Fibroblast of skin of scalp (primary cell): ENCODE measurements at places on chromosomes 7 and 10.

GRCh38 chr7:99221866-99222265, 14.0 kb upstream of the KPNA7 start:
- DNase-seq: no peak

- DNase-seq: peak; percentile 37
These were observed 796 bp downstream of the CDK14 start for GRCh38 chr7:90596671-90597562.

DNA sequence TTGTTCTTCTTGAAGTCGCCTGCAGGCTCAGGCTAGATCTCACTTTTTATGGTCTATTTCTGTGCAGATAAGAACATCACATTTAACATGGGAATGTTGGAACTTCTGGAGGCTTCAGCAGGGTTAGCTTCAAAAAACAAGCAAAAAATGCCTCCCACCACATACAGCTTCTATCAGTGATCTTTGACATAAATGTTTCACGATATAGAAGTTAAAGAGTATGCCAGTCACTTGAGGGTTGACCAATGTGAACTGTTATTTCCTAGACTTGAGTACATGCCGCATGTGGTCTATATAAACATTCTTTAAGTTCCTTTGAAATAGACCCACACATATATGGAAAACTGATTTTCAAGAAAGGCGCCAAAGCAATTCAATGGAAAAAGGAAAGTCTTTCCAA, 219.2 kb upstream of the KLF14 start:
- peak; percentile 82 for DNase-seq

GRCh38 chr10:4567637-4568036, 258.4 kb upstream of the AKR1E2 start:
- DNase-seq: no peak

DNA sequence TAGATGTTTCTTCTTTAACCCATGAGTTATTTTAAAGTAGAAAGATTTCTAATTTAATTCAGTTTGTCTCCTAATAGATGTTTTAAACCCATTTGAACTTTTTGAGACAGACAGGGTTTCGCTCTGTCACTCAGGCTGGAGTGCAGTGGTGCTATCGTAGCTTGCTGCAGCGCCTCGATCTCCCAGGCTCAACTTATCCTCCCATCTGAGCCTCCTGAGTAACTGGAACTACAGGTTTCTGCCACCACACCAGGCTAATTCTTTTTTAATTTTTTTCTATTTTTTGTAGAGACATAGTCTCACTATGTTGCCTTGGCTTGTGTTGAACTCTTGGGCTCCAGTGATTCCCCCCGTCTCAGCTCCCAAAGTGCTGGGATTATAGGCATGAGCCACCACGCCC, 53.0 kb upstream of the RAB18 start:
- DNase-seq: no peak

DNA sequence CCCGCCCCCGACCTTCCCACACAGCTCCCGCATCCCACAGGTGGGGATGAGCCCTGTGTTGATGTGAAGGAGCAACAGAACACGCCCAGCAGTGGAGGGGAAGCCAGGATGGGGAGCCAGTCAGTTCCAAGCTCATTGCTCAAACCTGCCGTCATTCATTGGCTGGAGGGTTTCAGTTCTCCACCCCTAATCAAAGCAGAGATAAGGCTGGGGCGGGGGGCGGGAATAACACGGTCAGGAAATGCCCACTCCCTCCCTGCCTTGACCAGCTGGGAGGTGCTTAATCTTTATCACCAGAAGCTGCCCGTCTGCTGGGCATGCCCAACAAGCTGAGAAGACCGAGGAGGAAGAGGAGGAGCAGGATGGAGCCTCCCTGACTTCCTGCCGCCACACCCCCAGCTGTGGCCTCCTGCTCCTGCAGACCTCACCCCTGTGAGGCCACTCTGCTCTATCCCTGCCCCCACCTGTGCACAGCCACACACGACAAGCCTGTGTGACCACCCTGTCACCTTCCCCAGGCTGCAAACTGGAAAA, 265.1 kb downstream of the ZEB1 start:
- no peak for DNase-seq

DNA sequence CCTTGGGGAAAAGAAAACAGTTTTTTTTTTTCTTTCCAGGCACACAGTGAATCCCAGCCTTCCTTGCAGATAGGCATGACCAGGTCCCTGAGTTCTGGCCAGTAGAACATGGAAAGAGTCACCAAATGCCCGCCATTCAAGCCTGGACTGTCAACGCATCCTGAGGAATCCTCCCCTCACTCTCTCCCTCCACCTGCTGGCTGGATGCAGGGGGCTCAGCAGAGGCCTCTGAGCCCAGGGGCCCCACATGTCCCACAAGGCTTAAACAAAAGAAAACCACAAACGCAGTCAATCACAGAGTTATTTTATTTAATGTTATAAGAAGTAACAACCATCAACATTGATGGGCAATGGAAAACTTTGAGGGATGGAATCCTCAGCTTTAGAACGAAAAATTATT, 93.1 kb downstream of the JCAD start:
- DNase-seq: no peak

DNA sequence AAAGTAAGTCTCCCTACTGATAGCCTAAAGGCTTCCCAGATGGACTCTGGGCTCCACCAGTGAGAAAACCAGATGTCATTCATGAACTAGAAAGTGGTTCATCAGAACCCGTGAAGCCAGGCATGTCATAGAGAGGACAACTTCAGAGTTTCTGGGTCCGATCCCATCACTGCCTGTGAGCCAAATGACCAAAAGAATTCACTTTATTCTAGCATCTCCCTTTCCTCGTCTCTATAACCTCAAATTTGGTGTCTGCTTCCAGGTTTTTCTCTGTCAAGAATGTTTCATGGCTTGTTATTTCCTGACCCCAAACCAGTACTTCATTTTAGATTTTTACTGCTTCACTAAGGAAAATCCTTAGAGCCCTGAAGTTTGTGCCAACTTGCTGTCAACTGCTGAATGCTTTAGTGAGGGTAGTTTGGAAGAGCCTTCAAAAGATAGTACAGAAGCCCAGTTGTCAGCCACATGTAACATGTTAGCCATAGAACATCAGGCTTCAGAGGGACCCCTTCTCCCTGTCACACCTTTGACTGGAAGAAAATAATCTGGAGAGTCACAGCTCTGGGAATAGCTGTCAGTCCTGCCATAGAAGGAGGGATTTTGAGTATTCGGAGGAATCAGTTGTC, 34.0 kb downstream of the ITGB8 start:
- no peak for DNase-seq

- DNase-seq: no peak
These were observed 100.5 kb downstream of the INPP5A start for GRCh38 chr10:132638130-132638515.

GRCh38 chr7:944744-945143, 9.7 kb downstream of the ADAP1 start:
- no peak for DNase-seq

DNA sequence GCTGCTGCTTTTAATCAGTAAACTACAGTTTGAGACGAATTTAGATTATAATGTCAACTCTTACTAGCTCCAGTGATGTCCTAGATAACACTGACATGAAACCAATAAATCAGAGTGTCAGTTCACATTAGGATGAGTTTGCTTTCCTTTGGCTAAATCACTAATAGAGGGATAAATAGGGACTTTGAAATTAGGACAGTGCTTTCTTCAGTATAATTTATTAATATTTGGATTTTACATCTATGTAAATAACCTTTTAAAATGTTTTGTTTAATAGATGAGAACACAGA, 55.6 kb downstream of the C1GALT1 start:
- no peak for DNase-seq
